AG09319 (cell line): ENCODE measurements at places on chromosomes 6 and 20.

- DNase-seq = no peak
Measured at GRCh38 chr6:132413499-132413802, 12.2 kb upstream of the MOXD1 start.

DNA sequence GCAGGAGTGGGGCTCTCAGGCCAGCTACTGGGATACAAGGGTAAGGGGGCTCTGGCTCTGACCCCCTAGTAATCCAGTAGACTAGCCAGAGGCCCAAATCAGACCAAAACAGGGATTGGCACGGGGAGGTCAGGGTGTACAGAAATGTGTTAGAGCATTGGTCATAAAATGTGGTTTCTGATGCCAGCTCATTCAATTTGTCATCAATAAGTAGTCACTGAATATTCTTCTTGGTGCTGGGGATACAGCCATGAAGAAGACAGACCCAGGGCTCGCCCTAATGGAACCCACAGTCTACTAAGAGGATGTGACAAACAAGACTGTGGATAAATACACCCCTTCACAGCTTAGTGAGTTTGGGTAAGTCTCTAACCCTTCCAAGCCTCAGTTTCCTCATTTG, 11.1 kb downstream of the MAP1LC3A start:
- DNase-seq = no peak

- no peak for DNase-seq
Measured at GRCh38 chr20:13025181-13025580, 16.4 kb downstream of the SPTLC3 start.

- DNase-seq = no peak
Measured at GRCh38 chr20:3203315-3204123, 963 bp downstream of the DDRGK1 start.

- no peak for DNase-seq
Measured at GRCh38 chr6:113496166-113496565, 361.0 kb upstream of the MARCKS start.
